BJ (cell line): ENCODE measurements at places on chromosomes 16 and 17.

DNA sequence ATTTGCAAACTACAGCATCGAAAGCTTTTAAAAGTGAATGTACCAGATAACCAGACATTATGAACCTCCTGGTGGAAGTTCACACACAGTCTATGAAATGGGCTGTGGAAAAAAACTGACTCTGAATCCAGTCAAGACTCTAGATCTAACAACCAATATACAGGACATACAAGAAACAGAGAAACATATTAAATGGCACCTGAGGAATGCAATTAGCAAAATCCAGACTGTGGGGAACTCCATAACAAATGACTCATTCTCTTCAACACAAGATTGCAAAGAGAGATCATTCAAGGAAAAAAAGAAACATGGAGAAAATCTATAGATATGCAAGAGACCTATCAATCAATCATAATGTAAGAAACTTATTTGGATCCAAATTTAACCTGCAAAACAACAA, 119.0 kb downstream of the MYO1D start:
- DNase-seq, result peak; percentile 10

- no peak for DNase-seq
Observed at GRCh38 chr17:77670173-77670572, 288.3 kb upstream of the TNRC6C start.

DNA sequence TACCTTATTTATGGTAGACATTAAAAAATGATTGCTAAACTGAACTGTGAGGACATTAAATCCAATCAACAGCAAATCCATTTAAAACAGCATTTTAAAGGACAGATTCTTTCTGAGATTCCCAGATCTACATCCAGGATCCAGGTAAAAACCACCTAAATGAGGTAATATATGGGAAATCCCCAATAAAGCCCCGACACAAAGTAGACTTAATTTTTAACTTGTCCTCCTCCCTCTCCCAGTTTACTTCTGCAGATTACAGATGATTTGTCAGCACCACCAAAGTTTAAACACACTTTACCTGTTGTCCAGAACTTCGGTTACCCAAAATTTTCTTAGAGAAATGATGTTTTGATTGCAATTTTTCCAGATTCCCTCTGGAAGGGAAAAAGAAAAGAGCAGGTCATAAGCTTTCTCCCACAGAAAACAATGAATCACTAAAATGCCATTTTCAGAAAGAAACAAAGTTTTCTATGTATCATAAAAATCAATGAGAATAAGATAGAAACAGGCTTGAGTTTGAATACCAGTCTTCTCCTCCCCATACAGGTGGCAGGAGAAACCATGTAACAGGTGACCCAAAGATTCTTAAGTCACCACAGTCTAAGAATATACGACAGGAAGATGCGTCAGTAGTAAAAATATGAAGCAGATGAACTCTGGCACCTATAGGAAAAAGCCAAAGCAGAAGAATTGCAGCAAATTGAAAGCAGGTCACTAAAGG, 22.8 kb downstream of the GJC1 start:
- DNase-seq, result no peak

GRCh38 chr17:79466562-79467350, 144.1 kb downstream of the RBFOX3 start:
- no peak for DNase-seq

DNA sequence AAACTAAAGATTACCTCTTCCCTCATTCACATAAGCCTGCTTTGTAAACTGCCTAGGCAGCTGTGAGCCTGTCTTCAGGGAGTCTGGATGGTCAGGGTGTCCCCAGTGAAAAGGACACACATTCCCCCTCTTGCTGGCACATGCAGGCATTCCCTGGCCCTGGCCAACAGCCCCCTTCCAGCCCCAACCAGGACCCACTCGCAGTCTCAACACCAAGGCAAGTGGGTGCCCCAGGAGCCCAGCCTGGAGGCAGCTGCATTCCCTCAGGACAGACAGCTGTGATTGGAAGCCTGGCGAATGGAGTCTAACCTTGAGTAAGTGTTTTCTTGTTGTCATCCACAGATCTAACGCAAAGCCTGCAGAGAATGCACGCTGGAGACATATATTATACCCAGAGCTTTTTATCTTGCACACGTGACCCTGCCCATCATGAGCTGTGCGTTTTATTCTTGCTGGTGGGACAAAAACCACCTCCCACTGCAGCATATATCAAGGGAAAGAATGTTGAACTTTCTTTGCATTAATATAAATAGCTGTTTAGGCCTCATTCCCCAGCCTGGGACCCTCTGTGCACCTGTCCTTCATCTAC, 95.0 kb upstream of the LHX1 start:
- no peak for DNase-seq

DNA sequence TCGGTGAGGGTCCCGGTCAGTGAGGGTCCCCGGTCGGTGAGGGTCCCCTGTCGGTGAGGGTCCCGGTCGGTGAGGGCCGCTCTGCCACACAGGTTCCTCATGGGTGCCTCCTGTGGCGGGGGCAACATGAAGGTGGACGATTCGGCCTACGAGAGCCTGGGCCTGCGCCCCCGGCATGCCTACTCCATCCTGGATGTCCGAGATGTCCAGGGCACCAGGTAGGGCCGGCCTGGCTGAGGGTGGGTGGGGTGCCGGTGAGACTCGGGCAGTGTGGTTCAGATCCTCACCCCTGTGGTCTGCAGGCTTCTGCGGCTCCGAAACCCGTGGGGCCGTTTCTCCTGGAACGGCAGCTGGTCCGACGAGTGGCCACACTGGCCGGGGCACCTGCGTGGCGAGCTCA, 9.0 kb upstream of the PRR35 start:
- no peak for DNase-seq

GRCh38 chr16:72604375-72604774, 432.4 kb upstream of the PMFBP1 start:
- DNase-seq, result no peak

DNA sequence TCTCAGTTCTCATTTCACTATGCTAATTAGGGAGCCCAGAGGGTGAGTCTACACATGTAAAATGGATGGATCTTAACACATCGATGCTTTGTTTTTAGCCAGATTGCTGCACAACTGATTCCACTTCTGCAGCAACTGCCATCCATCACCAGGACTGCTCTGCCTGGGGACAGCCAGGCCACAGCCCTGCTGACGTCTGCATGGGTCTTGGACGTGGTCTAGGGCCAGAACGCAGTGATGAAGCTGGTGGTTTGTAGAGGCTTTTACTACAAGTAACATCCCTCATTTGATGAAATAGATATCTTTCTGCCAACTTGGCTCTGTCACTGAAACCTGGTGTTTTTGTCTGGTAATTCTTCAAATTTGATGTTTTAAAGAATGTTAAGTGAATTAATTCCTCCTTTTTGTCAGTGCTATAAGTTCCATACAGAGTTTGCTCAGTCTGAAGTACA, 50.6 kb downstream of the MARCHF10 start:
- DNase-seq, result no peak

GRCh38 chr17:2798678-2799077, 2.4 kb downstream of the RAP1GAP2 start:
- no peak for DNase-seq

- no peak for DNase-seq
Observed at GRCh38 chr16:51390877-51391276, 239.8 kb upstream of the SALL1 start.

DNA sequence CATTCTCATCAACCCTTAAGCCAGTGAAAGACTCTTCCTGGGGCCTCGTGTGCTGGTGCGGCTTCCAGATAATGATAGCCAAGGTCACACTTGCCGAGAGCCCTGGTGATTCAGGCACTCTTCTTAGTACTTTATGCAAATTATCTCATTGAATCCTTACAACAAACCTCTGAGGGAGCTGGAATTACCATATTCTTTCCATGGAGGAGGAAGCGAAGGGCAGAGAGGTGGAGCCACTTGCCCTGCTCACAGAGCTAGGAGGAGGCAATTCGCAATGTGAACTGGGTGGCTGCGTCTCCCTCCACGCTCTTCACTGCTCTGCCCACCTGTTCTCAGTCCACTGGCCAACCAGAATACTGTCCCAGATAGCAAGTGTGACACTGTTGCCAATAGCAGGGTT, 409.7 kb downstream of the SNX29 start:
- no peak for DNase-seq

DNA sequence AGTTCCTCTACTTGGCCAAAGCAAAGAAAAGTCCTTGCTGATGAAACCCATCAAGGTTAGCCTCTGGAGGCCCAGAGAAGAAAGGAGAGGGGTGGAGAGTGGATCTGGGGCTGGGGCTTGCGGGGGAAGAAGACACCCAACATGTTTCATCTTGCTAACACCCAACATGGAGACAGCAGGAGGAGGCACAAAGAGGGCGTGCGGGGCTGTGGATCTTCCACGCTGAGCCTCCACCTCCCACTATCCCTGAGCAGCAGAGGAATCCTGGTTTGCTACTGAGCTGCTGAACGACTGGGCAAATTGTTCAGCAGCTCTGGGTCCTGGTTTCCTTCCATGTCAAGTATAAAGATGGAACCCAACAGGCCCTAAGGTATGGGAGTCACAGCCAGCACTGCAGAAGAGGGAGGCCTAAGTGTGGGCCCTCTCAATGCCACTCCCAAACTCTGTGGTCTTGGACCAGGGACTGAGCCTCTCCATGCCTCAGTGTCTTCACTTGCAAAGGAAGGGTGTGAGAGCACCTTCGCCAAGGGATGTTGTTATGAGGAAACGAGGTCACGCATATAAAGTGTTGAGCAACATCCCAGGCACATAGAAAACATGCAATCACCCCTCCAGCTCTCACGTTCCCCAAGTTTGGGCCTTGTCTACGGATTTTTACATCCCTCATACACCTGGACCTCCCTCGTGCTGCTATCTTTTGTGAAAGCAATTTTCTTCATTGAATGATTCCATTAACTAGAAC, 122.5 kb downstream of the XYLT1 start:
- DNase-seq, result no peak

- no peak for DNase-seq
Observed at GRCh38 chr17:301681-302299, 50.8 kb downstream of the RPH3AL start.

DNA sequence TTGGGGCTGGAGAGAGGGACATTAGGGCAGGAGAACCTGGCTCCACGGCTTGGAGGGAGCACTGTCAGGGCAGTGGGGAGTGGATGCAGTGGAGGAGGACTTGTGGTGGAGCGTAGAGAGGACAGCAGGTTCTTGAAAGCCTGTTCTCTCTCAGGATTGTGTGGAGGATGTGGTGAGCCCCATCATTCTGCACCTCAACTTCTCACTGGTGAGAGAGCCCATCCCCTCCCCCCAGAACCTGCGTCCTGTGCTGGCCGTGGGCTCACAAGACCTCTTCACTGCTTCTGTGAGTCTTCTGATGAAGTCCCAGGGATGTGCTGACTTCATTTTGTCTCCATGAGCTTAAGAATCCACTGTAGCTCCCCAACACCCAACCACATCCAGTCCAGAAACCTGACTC, 13.5 kb downstream of the COX6A2 start:
- no peak for DNase-seq

DNA sequence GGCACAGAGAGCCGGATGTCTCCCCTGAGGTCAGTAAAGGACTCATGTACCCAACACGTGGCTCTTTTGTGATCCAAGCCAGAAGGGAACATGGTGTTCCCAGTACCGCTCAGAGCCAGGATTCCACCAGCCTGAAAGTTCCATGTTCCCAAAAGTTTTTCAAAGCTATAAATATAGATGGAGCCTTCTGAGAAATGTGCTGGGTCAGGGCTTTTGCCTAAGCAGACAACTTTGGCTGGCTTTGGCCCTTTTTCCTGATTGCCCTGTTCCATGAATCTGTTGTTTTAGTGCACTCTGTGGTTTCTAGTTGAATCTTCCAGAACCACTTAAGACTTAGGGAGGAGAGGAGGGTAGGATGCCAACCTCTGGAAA, 128.5 kb upstream of the HS3ST2 start:
- no peak for DNase-seq

DNA sequence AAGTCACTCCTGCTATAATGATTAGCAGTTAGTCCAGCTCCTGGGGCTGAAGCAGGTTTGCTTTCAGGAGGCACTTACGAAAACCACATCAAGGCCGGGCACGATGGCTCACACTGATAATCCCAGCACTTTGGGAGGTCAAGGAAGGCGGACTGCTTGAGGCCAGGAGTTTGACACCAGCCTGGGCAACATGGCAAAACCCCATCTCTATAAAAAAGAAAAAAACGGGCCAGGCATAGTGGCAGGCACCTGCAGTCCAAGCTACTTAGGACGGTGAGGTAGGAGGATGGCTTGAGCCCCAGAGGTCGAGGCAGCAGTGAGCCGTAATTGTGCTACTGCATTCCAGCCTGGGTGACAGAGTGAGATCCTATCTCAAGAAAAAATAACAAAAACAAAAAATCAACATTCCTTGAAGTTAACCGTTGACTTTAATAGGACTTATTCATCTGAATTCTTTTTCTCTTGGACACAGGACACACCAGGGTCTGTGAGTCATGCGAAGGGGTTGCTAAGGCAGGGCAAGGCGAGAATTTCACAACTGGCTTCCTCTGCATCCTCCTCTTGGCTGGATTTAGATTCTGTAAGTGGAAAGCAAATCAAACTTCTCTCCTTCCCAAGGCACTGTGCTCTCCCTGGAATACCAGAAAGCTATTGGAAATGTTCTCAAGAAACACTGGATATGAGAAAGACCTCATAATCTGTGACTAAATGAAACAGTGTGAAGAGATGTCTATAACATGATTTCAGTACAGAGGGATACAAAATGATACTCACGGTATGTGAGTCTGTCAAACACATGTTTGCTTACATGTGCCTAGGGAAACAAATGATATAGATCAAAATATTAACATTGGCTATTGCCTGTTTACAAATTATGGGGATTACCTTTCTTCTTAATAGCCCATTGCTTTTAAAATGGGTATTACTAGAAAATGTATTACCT, 99.5 kb downstream of the SYCE1L start:
- peak; percentile 97 for DNase-seq

DNA sequence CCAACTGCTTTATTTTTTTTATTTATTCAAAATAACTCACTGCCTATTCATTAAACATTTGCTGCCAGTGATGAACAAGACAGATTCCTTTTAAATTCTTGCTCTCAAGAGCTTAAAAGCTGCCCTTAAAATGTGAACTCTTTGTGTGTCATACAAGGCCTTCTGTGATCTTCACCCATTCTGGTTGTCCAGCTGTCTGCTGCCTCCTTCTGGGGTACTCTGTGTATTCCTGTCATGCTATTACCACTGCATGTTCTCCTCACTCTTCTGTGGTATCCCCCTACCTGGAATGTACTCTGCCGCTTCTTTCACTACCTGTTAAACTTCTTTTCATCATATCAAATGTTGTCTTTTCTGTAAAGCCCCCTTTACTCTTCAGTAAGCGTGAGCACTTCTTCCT, 165.8 kb downstream of the CHD9 start:
- DNase-seq, result no peak

- no peak for DNase-seq
Observed at GRCh38 chr16:47069313-47069712, 74.4 kb downstream of the NETO2 start.

GRCh38 chr16:2692948-2693651, 10.8 kb downstream of the KCTD5 start:
- DNase-seq, result no peak
